NCI-H446 (cell line): ENCODE measurements at places on chromosomes 12 and 14.

- DNase-seq: no peak
These were observed 791.0 kb downstream of the TMTC2 start for GRCh38 chr12:83477696-83478095.

- DNase-seq: no peak
These were observed 2.4 kb downstream of the TMPRSS12 start for GRCh38 chr12:50845021-50845647.

DNA sequence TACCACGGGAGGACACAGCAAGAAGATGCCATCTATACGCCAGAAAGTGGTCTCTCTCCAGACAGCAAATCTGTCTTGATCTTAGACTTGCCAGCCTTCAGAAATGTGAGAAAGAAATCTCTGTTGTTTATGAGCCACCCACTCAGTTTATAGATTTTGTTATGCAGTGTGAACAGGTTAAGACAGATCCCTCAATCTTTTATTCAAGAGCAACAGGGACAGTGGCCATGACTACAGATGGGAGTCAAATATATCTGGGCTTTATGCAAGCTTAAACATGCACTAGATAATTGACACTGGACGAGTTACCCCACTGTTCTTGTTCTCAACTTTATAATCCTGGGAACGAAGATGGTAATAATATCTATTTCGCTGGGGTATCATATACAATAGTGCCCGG is 288.7 kb downstream of the RPAP3 start:
- DNase-seq: no peak

DNA sequence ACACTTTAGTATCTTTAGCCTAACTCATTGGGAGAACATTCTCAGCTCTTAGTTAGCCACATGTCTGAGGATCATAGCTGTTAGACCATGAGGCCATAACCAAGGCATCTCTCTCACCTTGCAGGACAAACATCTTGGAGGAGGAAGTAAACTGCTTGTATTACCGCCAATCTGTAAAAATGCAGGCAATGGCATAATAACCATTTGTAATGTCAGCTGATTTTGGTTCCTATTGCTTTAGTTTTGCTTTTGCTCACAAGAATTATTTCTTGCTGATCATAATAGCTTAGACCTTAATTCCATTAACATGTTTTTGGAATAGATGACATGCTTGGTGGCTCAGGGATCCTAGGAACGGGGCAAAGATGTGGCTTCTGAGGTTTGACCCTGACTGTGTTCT is 16.4 kb upstream of the GSG1 start:
- DNase-seq: no peak

- no peak for DNase-seq
These were observed 148.9 kb downstream of the PLEKHA5 start for GRCh38 chr12:19278407-19278806.

GRCh38 chr12:66947119-66947518 is 268.2 kb upstream of the GRIP1 start:
- DNase-seq: no peak

DNA sequence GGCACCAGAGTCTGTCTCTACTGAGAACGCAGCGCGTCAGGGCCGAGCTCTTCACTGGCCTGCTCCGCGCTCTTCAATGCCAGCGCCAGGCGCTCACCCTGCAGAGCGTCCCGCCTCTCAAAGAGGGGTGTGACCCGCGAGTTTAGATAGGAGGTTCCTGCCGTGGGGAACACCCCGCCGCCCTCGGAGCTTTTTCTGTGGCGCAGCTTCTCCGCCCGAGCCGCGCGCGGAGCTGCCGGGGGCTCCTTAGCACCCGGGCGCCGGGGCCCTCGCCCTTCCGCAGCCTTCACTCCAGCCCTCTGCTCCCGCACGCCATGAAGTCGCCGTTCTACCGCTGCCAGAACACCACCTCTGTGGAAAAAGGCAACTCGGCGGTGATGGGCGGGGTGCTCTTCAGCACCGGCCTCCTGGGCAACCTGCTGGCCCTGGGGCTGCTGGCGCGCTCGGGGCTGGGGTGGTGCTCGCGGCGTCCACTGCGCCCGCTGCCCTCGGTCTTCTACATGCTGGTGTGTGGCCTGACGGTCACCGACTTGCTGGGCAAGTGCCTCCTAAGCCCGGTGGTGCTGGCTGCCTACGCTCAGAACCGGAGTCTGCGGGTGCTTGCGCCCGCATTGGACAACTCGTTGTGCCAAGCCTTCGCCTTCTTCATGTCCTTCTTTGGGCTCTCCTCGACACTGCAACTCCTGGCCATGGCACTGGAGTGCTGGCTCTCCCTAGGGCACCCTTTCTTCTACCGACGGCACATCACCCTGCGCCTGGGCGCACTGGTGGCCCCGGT is at the start of gene PTGDR:
PTGDR (plus strand) TSS at position 198 of the 778 bp plus-strand sequence; CDS start at position 315, 117 bp downstream.
- DNase-seq: no peak

DNA sequence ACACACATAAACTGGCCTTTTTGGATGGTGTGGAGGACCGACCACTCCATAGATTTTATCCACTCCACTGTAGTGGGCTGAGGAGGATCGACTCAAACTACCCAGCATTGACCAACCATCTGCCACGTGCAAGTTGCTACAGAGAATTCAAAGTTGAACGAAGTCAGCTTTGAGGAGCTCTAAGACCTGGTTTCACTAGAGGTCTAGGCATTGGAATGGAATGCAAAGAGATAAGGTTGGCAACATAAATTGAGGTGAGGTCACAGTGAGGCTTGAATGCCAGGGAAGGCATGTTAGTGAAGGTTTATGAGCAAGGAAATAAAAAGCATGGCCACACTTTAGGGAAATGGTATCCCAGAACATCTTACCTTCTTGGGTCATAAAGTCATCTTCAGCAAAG is 14.5 kb downstream of the VWF start:
- DNase-seq: no peak

- no peak for DNase-seq
These were observed 64.6 kb downstream of the DICER1 start for GRCh38 chr14:95092723-95093122.

DNA sequence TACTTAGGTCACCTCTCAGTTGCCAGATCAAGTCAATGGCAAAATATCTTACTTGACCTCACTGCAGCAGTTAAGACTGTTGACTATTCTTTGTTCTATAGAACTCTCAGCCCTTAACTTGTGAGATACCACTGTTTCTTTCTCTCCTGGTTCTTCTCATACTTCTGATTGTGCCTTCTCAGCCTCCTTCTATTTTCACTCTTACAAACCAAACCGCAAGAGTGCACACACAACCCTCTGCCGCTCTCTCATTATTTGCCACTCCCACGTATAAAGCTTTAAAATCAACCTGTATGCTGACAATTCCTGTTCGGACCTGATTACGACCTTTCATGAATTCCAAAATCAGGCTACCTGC is 4.5 kb downstream of the E2F7 start:
- no peak for DNase-seq

DNA sequence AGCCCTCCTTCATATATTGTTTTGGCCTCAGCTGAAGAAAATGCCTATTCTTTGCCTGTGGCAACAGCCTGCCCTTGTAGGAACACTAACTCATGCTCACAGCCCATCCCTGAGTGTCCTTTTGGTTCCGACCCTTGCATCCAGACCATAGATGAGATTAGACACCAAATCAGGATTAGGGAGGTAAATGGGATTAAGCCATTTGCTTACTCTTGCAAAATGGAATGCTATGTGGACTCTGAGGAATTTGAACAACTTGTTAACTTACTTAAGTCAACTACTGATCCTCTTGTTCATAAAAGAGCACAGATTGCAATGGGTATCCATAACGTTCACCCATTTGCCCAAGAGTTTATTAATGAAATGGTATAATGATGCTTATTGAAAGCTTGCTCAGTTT is 27.3 kb downstream of the TSHR start:
- no peak for DNase-seq

- no peak for DNase-seq
These were observed 1.2 kb downstream of the TTC7B start for GRCh38 chr14:90814806-90815571.

DNA sequence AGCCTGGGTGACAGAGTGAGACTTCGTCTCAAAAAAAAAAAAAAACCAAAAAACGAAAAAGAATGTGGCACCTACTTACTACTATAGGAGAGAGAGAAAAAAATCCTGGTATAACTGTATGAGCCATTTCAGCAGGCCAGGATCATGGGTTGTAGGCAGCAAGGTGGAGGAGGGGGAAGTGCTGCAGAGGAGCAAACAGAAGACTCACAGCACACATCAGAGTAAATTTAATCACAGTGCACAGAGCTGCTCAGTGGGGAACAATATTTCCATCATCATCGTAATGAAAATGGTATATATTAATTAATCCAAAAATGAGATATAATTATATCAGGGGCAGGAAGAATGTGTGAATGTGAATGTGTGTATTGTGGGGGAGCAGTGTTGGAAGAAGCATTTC is 175.8 kb downstream of the SLC2A13 start:
- no peak for DNase-seq
